B cell (primary cell): ENCODE measurements at places on chromosomes 7 and 10. TPM values are rescaled to one million over a fixed set of nuclear protein-coding genes. Genes with fewer than 3 reads are reported as not detected.
A peak's percentile ranks its signal among the peaks of the same experiment; 100 is the strongest.

DNA sequence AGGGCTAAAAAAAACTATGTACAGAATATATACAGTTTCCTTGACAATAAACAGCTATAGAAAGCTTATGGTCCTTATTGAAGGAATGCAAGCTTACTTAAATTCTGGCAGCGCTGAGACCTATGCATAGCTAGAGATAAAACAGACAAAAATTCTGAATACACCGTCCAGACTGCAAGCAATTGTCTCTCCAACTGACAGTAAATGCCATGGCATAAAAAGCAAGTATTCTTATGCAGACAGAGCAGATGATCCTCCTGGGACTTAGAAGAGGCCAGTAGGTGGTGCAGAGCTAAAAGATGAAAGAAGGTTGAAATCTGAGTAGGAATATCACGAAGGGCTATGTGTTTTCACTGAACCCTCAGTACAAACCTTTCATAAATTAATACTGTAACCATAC, 157.0 kb upstream of the CACNA2D1 start:
- no peak for DNase-seq
- no peak overlapping the region for H3K4me3 ChIP-seq
- H3K4me1 ChIP-seq: no peaks in the 10 kb centered on the region
- no peak overlapping the region for H3K27ac ChIP-seq

DNA sequence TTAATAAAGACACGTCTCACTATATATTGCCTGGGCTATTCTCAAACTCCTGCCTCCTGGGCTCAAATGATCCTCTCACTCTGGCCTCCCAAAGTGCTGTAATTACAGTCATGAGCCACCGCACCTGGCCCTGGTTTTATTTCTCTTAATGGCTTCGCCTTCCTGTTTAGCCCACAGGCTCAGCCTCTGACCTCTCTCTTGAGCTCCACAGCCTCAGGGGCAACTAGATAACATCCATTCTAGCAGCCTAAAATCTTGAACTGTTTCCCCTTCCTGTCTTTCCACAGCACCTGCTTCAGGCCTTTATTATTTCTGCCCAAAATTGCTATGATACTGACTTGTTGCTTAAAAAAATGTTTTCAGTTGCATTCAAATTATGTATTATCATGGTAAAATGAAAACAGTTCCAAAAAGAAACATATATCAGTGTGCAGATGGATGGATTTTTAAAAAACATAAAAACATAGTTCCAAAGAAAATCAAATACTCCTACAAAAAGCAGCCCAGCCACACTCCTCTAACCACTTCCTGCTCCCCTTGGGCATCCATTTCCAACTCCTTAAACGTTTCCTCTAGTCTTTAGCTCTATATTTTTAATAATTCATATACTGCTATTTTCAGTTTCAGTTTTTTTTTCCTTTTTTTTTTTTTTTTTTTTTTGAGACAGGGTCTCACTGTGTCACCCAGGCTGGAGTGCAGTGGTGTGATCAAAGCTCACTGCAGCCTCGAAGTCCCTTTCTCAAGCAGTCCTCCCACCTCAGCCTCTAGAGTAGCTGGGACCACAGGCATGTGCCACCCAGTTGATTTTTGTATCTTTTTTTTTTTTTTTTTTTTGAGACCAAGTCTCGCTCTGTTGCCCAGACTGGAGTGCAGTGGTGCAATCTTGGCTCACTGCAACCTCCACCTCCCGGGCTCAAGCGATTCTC, 5.1 kb upstream of the BAZ1B start:
- H3K4me3 ChIP-seq: no peak overlapping the region
- DNase-seq: no peak
- H3K27me3 ChIP-seq: no peaks in the 10 kb centered on the region
- peak overlapping the region; percentile 67 for H3K27ac ChIP-seq
- H3K4me1 ChIP-seq: peaks cover 40% of the 10 kb centered on the region
- H3K36me3 ChIP-seq: no peaks in the 10 kb centered on the region

C7orf57 gene
- polyA plus RNA-seq: not detected in 2 replicates

DNA sequence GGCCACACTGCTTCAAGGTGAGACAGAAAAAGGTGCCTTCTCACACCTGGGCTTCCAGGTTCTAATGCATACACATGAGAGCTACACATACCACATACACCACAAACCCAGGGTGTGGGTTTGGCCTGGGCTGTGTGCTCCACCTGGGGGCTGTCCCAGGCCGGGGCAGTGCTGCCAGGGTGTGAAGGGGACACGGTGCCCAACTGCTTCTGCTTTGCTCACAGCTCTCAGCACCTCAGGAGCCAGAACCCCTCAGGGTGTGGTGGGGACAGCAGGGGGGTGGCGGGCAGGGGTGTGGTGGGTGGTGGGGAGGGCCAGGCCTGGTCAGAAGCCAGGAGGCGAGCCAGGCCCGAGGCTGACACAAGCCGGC, 51.1 kb downstream of the TMEM209 start:
- H3K4me3 ChIP-seq: no peak overlapping the region
- H3K4me1 ChIP-seq: peaks cover 47% of the 10 kb centered on the region
- H3K27me3 ChIP-seq: no peaks in the 10 kb centered on the region
- no peak overlapping the region for H3K27ac ChIP-seq
- peak; percentile 16 for DNase-seq

DNA sequence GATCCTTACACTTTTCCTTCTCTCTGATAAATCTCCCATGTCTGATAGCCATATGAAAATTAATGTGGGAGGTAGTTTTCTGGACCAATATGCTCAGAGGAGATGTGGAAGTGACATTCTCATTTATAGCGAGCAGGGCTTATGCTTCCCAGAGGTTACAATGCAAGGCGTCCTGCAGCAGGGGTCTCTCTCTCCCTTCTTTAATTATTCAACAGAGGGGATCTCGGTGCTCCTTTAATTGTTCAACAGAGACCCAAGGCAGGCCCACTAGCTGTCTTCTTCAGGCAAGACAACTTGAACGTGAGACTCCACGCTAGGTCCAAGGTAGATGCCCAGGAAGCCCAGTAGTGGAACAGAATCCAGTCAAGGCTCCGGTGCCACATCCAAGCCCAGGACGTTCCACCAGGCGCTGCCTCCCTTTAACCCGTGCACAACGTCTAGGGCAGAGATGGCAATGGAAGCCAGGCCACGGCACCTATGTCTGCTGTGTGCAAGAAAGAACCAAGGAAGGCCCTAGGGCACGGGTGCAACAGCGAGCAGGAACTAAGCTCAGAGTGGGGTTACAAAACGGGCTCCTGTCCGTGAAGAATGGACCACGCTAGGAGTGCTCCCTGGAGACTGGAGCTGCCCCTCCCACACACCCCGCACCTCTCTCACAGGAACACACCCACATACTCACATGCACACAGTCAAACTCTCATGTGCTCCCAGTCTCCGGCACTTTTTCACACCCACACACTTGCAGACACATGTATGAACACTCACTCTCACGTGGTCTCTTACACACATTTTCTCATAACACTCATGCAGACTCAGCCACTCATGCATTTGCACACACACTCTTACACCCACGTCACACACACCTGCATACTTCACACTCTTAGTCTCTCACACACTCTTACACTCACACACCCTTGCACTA, 230.4 kb downstream of the TNS3 start:
- no peak overlapping the region for H3K4me3 ChIP-seq
- H3K27me3 ChIP-seq: no peaks in the 10 kb centered on the region
- DNase-seq: no peak
- no peaks in the 10 kb centered on the region for H3K36me3 ChIP-seq

ANKRD1 gene
- polyA plus RNA-seq: not detected in 2 replicates

DNA sequence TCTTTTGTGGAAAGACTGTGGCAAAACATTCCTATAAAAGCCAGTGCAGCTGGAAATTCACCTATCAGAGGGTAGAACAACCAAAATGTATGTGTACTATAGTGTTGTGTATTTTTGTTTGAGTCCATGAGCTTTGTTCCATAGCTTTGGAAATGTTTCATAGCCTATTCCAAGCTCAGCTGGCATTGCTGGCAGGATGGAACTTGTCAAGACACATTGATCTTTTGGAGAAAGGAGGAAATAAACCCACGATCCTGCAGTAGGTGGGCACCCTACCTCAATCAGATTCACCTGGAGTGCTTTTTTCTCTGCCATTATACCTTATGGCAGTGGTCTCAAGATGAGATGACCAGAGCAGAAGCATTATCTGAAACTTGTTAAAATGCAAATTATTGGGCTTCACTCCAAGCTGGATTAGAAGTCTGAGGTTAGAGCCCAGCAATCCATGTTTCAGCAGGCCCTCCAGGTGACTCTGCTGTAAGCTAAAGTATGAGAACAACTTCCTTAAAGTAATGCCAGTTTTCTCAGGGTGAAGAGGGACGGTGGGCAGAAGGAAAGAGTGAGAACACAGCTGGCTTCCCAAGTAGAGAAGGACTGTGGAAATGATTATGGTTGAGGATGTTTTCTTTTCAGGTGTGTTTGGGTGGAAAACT, 30.3 kb upstream of the CDK1 start:
- H3K36me3 ChIP-seq: no peaks in the 10 kb centered on the region
- H3K27me3 ChIP-seq: no peaks in the 10 kb centered on the region
- H3K4me1 ChIP-seq: no peaks in the 10 kb centered on the region
- no peak overlapping the region for H3K4me3 ChIP-seq

PUS7 gene
- 2.0 and 2.1 TPM in 2 replicates for polyA plus RNA-seq

DNA sequence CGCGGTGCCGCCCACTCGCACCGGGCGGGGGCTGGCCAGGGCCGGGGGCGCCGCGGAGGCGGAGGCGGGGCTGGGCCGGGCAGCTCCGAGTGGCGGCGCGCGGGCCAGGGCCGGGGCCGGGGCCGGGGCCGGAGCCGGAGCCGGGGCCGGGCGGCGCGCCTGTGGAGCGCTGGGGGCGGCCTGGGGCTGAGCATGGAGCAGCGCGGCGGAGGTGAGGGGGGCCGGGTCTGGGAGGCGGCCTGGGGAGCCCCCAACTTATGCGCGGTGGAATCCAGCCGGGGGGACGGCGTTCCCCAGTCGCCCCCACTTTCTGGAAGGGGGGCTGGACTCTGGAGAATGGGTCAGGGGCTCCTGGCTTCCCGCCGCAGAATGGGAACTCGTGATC, at the start of gene LZTS2:
LZTS2 (plus strand) TSS at position 67 of the 385 bp plus-strand sequence. CDS start 2,731 bp downstream, outside the sequence.
- H3K27ac ChIP-seq: peak within 1 kb of the TSS; percentile 84
- H3K4me1 ChIP-seq: peaks cover 22% of the 10 kb centered on the region
- H3K4me3 ChIP-seq: peak within 1 kb of the TSS; percentile 88
- no peaks in the 10 kb centered on the region for H3K27me3 ChIP-seq
- no peak for DNase-seq

- H3K27me3 ChIP-seq: peaks cover 4% of the 10 kb centered on the region
- no peak for DNase-seq
- H3K4me1 ChIP-seq: no peaks in the 10 kb centered on the region
- H3K27ac ChIP-seq: no peak overlapping the region
- no peak overlapping the region for H3K4me3 ChIP-seq
- no peaks in the 10 kb centered on the region for H3K36me3 ChIP-seq
These were observed 7.4 kb upstream of the RAMP3 start for GRCh38 chr7:45150199-45150598.

GRCh38 chr10:47255866-47256265, 44.1 kb upstream of the GDF10 start:
- no peak overlapping the region for H3K4me3 ChIP-seq
- no peak overlapping the region for H3K27ac ChIP-seq
- no peak for DNase-seq
- no peaks in the 10 kb centered on the region for H3K27me3 ChIP-seq
- H3K4me1 ChIP-seq: peaks cover 51% of the 10 kb centered on the region

CYP2C18 gene
- not detected in 2 replicates for polyA plus RNA-seq

GRCh38 chr10:130606001-130606405, 469.8 kb downstream of the GLRX3 start:
- no peak overlapping the region for H3K27ac ChIP-seq
- H3K4me3 ChIP-seq: no peak overlapping the region
- H3K4me1 ChIP-seq: no peaks in the 10 kb centered on the region
- H3K27me3 ChIP-seq: no peaks in the 10 kb centered on the region
- no peak for DNase-seq
- no peaks in the 10 kb centered on the region for H3K36me3 ChIP-seq

- H3K27ac ChIP-seq: no peak overlapping the region
- no peaks in the 10 kb centered on the region for H3K36me3 ChIP-seq
- H3K4me3 ChIP-seq: no peak overlapping the region
- H3K4me1 ChIP-seq: peaks cover 8% of the 10 kb centered on the region
These were observed 262.8 kb downstream of the ZEB1 start for GRCh38 chr10:31581741-31582323.

PDK4 gene
- polyA plus RNA-seq: 0.29 and 0.54 TPM in 2 replicates
